ENCODE measurements at places on chromosomes 6 and 20.

DNA sequence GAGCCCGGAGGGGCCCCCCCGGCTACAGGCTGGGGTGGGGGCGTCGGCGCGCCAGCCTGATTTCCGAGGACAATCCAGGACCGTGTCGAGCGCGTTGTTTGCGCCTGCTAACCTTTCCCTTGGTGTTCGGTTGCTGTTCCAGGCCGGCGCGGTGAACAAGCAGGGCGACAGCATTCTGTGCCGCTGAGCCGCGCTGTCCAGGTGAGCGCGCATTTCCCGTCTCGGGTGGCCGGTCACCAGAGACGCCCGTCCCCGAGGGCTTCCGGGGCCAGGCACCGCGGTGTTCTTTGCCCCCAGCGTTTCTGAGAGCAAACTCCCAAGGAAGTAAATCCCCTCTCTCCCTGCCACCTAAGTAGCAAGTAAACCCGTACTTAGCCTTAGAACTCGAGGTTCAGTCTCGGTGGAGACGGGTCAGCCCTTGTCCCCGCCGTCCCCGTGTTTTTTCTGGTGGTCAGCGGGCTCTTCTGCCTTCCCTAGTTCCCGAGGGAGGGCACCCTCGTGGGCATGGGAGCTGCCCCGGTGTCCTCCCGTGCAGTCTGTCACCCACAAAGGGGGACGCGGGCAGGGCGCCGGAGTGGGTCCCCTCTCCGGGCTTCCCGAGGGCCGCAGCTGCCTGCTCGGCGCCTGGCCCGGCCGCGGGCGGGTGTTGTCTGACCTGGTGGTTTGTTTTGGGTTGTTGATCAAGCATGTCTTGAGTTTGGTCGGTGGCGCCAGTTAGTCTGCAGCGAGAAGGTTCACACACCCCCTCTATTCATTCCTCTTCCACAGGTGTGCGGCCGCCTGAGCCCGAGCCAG, 1.5 kb downstream of the ID4 start:
- DNase-seq = no peak

- DNase-seq = no peak
These were observed 20.1 kb downstream of the DIDO1 start for GRCh38 chr20:62906209-62906608.

DNA sequence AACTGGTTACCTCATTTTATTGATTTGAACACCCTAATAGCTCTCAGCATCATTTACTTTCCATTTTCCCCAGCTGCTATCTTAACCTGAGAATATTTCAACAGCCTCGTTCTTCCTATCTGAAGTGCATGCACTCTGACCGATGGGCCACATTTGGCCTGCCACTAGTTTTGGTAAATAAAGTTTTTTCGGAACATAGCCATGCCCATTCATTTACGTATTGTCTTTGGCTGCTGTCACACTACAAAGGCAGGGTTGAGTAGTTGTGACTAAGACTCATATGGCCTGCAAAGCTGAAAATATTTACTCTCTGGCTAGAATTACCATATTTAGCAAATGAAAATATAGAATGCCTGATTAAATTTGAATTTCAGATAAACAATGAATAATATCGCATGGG, 10.8 kb downstream of the ADGRF4 start:
- DNase-seq = no peak

GRCh38 chr6:299104-299980, 7.1 kb downstream of the DUSP22 start:
- DNase-seq = no peak

DNA sequence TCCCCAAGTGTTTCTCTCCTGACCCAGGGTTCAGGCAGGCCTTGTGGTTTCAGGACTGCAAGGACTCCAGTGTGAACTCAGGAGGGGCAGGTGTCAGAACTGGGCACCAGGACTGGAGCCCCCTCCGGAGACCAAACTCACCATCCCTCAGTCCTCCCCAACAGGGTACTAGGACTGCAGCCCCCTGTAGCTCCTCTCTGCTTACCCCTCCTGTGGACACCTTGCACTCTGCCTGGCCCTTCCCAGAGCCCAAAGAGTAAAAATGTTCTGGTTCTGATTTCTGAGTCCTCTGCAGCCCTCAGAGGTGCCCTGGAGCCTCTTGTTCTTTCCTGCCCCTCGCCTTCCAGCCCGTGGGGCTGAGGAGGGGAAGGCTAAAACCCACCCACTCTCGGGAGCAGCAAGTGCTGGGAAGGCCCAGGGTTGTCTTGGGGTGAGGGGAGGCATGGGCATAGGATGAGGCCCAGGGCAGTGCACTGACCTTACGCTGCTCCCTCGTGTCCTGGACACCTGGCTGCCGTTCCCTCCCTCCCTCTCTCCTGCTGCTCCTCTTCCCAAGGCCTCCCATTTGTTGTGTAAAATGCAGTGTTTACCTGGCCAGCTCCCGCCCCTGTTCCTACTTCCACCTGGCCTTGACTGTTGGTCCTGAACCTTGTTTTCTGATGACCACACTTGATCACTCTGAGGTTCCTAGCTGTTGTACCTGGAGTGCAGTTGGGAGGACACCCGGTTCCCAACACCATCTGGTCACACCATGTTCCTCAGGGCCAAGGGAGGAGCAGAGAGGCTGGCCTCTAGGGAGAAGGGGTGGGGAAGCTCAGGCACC, 9.9 kb downstream of the CNPY3 start:
- DNase-seq = no peak

GRCh38 chr20:59647271-59647670, 42.9 kb downstream of the PHACTR3 start:
- no peak for DNase-seq

DNA sequence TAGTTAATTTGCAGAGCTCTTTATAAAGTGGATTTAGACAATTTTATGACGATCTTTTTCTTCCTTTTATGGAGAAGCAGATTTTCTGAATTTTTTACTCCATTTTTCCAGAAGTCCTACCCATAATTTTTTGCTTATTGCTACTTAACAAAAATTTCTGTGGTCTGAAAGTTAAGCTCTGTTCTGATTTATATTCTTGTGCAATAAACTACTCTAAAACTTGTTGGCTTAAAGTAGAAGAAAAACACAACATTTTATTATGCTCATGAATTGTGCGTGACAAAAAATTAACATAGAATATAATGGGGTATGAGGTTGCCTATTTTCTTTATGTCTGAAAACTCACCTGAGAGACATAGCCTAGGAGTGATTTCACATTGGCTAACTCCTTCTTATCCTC, 2.6 kb downstream of the DEFB113 start:
- DNase-seq = no peak

GRCh38 chr6:89934685-89935366, 40.6 kb downstream of the GJA10 start:
- no peak for DNase-seq

DNA sequence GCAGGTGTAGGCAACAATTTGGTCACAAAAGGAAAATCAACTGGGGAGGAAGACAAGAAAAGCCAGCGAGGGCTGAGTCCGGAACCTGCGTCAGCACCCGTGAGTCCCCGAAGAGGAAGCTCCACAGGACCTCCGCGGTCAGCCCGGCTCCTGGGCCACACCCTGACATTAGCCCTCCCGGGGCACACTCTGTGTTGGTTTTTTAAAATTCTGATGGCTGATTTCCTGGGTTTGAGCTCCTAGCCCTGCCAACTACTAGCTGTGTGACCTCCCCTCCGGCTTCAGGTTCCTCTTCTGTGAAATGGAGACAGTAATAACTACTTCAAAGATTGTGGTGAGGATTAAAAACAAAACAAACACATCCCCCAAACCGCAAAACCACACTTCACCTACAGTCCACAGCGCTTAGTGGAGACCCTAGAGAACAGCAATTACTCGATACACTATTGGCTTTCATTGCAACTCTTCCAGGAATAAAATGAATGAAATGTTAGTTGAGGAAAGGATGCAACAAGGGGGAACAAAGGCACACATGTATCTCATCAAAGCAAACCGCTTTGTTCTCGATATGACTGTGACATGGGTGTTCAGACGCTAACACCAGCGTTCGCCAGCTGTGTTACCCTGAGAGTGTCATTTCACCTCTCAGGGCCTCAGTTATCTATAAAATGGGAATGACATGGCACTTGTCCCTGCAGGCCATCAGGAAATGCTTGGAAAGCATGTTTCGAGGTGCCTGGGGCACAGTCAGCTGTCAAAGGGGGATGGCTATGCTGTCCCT, 985 bp downstream of the ZBP1 start:
- DNase-seq = peak; percentile 23

- no peak for DNase-seq
These were observed 210.7 kb downstream of the BCAS1 start for GRCh38 chr20:53859684-53860083.

DNA sequence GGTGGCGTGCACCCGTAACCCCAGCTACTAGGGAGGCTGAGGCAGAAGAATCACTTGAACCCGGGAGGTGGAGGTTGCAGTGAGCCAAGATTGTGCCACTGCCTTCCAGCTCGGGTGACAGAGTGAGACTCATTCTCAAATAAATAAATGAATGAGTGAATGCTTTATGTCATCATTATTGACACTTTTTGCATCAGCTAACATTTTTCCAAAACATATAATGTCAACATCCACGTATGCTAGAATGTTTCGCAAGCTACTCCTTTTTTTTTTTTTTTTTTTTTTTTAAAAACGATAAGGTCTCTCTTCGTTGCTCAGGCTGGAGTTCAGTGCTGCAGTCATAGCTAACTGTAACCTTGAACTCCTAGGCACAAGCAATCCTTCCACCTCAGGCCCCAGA, 72.2 kb downstream of the SENP6 start:
- DNase-seq = no peak

- no peak for DNase-seq
These were observed 11.9 kb downstream of the C6orf52 start for GRCh38 chr6:10682355-10682988.

GRCh38 chr6:15480525-15480924, 182.3 kb downstream of the DTNBP1 start:
- no peak for DNase-seq

- no peak for DNase-seq
These were observed 1.0 kb upstream of the TOMM34 start for GRCh38 chr20:44961011-44961869.

- no peak for DNase-seq
These were observed 9.9 kb upstream of the CDKN1A start for GRCh38 chr6:36668591-36668990.

GRCh38 chr20:41249411-41250281, 67.9 kb downstream of the ZHX3 start:
- no peak for DNase-seq

DNA sequence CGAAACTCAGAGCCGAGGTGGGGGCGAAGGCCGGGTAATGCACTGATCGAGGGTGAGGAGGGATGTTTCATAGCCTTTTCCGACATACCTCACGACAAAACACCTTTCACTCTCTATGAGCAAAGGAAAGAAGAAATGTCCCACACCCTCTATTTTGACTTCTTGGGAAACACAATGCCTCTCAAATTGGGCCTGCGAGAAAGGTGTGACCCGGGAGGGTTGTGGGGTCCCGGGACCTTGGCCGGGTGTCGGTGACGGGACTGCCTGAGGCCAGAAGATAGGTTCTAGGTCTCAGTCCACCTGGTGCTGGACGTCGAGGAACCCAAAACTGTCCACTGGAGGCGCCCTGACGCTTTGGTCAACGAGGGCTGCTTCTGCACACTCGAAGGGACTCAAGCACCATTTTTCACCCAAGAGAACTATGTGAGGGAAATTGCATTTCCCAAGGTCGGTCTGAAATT, 41.1 kb upstream of the OSTM1 start:
- DNase-seq = no peak

GRCh38 chr6:121510568-121511177, 75.2 kb downstream of the GJA1 start:
- no peak for DNase-seq

- DNase-seq = no peak
These were observed 194.4 kb downstream of the BMP7 start for GRCh38 chr20:57071954-57072583.

GRCh38 chr20:52105442-52106422, 85.8 kb downstream of the ZFP64 start:
- no peak for DNase-seq

DNA sequence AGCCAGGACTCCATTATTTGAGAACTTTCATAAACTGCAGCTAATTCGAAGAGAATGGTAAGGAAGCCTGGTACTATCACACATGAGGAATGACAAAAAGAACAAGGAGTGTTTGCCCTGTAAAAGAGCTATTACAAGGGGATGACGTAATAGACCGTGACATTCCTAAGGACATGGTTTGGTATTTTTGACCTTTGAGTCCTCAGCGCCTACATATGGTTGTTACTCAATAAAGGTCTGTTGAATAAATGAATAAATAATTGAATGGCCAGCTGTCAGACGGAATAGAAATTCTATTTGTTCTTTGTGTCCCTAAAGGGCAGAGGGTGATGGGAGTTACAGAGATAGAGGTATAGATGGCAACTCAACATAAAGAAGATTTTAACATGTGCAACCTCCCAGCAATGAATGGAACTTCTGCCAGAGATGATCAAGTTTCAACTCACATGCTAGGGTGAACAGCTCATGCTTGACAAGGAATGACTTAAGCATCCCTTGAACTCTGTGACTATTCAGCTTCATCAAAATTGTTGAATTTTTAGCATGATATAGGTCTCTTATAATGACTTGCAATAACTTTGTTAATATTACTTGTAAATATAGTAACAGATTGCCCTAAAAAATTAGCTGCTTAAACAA, 115.4 kb downstream of the TENT5A start:
- no peak for DNase-seq

DNA sequence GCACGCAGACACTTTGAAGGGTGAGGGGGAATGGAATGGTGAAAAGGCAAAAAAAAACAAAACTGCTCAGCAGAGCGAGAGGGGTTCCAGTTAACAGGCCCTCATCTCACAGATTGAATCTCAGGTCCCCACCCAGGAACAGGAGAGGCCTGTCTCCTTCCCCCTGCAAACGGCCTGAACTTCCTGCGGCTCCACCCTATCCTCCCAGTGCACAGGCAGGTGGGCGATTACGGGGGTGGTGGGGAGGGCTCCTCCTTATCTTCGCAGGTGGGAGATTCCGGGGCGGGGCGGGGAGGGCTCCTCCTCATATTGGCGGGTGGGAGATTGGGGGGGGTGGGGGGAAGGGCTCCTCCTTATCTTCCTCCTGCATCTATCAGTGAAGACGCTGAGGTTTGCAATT, 129.0 kb downstream of the SOX4 start:
- no peak for DNase-seq

- no peak for DNase-seq
These were observed 73.0 kb upstream of the HMGN3 start for GRCh38 chr6:79307321-79308036.

DNA sequence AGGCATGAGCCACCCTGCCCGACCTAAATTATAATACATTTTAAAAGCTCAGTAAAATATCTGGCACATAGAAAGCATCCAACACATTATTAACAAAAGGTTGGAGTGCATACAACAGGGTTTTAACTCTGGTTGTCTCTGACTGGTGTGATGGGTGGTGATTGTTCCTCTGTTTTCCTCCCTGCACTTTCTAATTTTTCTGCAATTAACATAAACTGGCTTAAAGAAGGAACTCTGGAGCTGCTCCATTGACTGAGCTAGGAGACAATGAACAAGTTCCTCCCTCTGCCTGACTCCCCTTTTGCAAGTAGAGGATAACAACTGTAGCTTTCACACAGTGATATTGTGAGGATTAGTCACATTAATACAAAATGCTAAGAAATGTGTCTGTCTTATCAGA, 48.5 kb upstream of the SIRPG start:
- DNase-seq = no peak

GRCh38 chr6:48068278-48069251, 42.4 kb downstream of the PTCHD4 start:
- no peak for DNase-seq
